D721Med (cell line): ENCODE measurements at places on chromosomes 3 and 15.

- no peak for DNase-seq
Observed at GRCh38 chr3:110070161-110070916, 733.0 kb upstream of the DPPA4 start.

- no peak for DNase-seq
Observed at GRCh38 chr3:148651549-148651948, 46.2 kb upstream of the AGTR1 start.

GRCh38 chr15:39669661-39670060 lies 88.8 kb downstream of the THBS1 start:
- DNase-seq: no peak

GRCh38 chr3:126961191-126961790 lies 21.6 kb upstream of the PLXNA1 start:
- DNase-seq: no peak

- no peak for DNase-seq
Observed at GRCh38 chr3:132871956-132872355, 149.7 kb upstream of the NPHP3 start.

GRCh38 chr3:142897807-142898206 lies 8.9 kb upstream of the PCOLCE2 start:
- no peak for DNase-seq

DNA sequence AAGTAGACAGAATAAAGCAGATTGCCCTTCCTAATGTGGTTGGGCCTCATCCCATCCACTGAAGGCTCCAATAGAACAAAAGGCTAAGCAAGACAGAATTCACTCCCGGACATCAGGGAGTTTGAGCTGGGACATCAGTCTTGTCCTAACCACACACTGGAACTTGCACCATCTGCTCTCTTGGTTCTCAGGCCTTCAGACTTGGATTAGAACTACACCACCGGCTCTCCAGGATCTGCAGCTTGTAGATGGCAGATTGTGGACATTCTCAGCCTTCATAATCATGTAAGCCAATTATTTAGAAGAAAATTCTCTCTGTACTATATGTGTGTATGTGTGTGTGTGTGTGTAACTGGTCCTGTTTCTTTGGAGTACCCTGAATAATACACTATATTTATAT lies 394.7 kb upstream of the LMCD1 start:
- DNase-seq: no peak

DNA sequence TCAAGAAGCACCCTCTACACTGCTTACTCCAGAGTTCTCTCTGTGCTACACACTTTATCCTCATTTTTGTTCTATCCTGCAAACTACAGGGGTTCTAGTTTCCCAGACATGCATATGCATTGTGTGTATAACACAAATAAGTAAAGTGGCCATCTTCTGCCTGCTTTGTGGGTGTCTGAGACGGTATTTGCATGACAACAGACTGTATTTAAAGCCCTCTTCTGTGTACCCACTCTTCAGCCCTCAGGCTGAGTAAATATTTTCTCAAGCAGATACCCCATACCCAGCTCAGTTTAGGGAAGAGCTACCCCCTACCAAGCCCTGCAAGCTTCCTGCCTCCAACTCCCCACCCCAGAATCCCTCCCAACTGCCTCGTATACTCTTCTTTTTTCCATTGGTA lies 31.7 kb downstream of the SYNPR start:
- DNase-seq: no peak

GRCh38 chr15:89851673-89852341 lies 37.2 kb upstream of the ANPEP start:
- DNase-seq: no peak

GRCh38 chr3:11392014-11392859 lies 120.0 kb downstream of the ATG7 start:
- no peak for DNase-seq

DNA sequence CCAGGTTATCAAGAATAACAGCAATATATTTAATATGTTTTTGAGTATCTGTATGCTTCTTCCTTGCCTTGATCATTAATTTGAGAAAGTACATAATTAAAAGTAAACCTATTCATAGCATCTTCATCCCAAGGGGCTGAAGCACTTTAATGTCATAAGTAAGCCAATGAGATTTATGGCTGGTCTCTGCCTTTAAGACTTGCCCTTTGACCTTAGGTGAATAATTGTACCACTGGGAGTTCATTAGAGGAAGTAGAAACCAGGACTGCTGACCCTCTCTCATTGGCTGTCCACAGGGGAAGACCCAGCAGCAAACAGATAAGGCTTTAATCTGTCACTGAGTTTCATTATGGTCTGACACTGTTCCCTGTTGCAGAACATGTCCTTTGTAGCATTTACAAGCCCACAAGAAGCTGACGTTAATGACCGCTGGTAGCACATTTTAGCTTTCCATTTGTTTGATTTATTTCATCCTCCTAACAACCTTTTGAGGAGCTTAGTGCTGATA lies 16.3 kb upstream of the ERC2 start:
- no peak for DNase-seq

DNA sequence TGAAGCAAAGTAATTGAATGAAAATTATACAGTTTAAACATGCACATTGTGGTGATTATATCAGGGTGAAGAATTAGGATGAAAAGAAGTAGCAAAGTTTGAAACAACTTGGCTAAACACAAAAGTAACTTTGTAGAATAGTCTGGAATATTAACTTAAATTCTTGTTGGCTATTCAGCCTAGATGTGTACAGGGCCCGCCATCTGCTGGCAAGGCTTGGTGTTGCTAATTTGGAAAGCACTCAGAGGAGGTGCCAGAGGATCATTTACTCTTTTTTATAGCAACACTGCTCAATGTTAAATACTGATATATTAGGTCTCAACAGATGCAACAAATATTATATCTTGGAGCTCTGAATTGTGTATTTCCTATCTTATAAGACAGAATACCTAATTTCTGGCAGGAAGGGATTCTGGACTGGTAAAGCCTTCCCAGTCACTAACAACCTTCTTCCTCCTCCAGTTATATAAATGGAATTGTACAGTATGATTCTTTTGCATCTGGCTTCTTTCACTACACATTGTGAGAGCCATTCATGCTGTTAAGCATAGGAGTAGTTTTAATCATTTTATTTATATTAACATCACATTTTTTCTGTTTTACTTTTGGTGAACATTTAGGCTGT lies 36.1 kb downstream of the TTC23 start:
- peak; percentile 23 for DNase-seq

GRCh38 chr15:75641603-75642002 lies 1.6 kb upstream of the IMP3 start:
- no peak for DNase-seq

GRCh38 chr3:15714448-15714847 lies 83.3 kb downstream of the ANKRD28 start:
- DNase-seq: no peak

GRCh38 chr3:62777130-62777529 lies 98.1 kb downstream of the CADPS start:
- no peak for DNase-seq

- no peak for DNase-seq
Observed at GRCh38 chr15:85609492-85609891, 185.2 kb downstream of the KLHL25 start.

DNA sequence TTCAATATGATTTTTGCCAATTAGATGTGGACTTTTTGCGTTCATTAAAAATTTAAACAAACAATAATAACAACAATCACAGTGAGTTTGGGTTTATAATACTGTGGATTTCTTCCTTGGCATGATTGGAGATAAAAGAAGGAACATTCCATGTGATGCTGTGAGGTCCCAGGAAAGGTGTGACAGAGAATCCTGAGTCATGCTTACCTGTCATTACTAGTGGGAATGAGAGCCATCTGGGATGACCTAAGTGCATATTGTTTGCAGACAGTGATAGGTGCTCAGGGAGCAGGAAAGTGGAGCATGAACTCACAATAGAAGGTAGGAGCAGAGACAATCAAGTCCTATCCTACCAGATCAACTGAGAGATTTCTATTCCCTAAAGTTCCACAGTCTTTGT lies 766.5 kb upstream of the CFAP20DC start:
- no peak for DNase-seq

GRCh38 chr15:42490291-42490670 lies 660 bp downstream of the ZNF106 start:
- DNase-seq: no peak
